ENCODE measurements at places on chromosomes 16 and 17.

- peak; percentile 42 for DNase-seq
Measured at GRCh38 chr17:78960928-78961327, 18.8 kb downstream of the LGALS3BP start.

DNA sequence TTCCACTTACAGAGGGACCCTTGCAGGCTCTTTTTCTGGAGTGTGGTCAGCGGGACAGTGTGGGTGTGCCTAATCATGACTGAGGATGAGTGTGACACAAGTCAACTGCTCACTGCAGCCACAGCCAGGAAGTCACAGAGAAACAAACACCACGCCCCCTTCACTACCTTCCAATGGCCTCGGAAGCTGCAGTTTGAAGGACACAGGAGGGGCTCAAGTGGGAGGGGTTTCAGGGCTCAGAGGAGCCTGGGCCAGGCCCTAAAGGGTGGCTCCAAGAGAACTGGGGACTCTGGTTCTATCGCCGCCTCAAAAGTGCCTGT is 116.2 kb upstream of the SDK2 start:
- no peak for DNase-seq

DNA sequence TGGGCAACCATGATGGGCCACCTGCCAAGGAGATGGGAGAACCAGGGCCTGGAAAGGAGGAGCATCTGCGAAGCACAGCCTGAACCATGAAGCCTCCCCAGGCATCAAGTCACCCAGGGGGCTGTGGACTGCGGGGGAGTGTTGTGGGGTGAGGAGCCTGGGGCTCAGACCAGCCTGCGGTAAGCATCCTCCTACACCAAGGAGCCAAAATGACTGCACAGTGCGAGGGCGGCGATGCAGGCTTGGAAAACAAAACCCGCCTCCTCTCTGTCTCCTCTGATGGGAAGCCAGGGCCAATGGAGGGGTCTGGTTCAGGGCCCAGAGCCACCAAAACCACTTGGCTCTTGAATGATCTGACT is 18.1 kb upstream of the MAF start:
- DNase-seq = no peak

GRCh38 chr17:10139577-10139976 is 58.8 kb downstream of the GAS7 start:
- no peak for DNase-seq

DNA sequence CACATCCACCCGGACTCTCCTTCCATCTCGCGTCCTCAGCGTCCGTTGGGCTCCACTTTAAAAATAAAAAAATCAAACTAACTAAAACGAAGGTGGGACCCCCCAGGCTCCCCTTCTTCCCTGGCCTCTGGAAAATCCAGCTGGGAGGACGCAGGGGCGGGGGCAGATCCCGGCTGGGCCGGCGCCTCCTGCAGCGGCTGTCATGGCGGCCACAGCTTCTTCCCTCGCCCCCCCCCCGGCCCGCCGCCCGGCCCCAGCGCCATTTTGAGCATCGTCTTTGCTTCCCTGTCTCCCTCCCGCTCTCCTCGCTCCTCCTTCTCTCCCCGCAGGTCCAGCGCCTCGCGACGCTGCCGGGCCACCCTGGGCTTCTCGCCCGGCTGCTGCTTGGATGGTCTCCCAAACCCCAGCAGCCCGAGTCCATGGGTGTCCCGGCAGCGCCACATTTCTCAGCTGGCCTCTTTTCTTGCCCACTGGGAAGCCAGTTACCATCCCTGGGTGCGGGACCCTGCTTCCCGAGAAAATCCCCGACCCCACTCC is 3.3 kb downstream of the HOXB2 start:
- DNase-seq = peak; percentile 72

DNA sequence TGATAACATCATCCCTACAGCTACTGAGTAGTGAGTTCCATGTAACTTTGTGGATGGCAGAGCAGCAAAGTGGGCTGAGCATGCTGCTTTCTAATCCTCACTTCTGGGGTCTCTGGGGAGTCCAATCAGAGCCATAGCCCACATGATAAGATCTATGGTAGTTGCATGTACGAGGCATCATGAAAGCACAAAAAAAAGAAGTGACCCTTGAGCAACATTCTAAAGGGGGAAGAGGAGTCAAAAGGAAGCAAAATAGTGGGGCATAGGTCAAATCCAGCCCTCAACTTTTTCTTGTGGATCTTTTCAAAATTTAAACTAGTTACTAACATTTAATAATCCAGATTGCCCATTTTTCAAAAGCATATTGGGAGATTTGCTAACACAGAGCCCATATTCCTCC is 208.5 kb upstream of the TOX3 start:
- no peak for DNase-seq

DNA sequence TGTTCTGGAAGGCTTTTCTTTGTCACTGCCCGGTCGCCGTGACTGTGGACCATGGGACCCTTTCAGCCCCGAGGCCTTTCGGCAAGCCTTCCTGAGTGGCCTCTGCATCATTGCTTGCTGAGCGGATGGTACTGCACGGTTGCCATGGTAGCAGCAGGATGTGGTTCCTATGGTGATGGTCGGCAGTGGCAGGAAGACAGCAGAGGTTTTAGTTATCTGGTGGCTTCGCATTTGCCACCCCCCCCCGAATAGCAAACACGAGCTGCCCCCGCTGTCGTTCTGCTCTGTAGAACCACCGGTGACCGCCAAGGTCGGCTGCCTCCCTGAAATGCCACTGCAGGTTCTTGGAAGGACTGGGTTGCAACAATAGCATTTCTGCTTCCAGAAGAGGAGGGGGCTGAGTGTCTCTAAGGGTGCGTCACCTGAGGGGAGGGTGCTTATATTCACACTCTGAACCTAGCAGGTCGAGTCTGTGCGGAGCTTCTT is 76.6 kb downstream of the CMIP start:
- DNase-seq = no peak

- DNase-seq = no peak
Measured at GRCh38 chr17:82640036-82640435, 8.2 kb downstream of the WDR45B start.

DNA sequence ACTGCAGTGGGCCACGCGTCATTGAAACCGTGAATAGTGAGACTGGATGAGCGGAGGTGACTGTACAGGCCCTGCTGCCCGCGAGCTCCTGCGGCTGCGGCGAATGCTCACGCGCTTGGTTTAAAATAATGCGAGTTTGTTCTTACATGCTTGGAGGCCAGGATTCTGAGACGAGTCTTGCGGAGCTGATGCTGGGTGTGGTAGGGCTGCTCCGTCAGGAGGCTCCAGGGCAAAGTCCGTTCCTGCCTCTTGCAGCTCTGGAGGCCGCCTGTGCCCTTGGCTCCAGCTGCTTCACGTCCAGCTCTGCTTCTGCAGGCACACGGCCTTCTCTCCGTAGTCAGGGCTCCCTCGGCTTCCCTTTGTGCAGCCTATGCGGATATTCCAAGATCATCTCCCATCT is 9.5 kb downstream of the ACSF3 start:
- no peak for DNase-seq

- DNase-seq = peak; percentile 1
Measured at GRCh38 chr17:34412965-34413441, 50.0 kb upstream of the CCL1 start.

DNA sequence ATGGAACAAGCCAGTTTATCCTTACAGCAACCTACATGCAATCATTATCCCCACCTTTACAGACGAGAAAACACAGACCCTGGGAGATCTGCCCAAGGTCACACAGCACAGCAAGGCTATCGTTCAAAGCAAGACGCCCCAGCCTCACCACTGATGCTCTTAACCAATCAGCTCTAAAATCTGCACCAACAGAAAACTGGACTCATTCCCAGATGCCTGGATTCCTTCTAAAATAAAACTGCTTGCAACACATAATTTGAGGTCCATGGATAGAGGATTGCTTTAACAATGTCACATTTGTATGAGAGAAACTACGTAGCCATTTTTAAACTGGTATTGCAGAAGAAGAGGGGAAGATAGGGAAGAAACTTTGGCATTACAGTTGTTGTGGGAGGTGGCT is 6.8 kb downstream of the COTL1 start:
- peak; percentile 53 for DNase-seq

GRCh38 chr17:57276621-57277020 is 20.3 kb downstream of the MSI2 start:
- no peak for DNase-seq

DNA sequence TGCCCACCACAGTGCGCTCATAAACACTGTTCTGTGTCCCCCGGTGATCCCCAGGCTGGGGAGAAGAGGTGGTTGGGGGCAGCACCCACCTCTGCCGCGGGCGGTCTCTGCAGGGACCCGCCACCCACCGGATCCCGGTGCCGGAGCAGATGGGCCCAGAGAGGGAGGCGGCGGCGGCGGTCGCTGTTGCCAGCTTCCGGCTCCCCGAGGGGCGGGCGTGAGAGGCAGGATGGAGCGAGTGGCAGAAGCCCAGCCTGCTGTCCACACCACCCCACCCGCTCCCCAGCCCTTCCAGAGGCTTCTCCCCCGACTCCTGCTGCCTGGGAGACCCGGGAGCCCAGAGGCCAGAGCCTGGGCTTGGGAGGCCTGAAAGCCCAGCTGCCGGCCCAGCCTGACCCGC is 142.6 kb upstream of the CIBAR2 start:
- no peak for DNase-seq

DNA sequence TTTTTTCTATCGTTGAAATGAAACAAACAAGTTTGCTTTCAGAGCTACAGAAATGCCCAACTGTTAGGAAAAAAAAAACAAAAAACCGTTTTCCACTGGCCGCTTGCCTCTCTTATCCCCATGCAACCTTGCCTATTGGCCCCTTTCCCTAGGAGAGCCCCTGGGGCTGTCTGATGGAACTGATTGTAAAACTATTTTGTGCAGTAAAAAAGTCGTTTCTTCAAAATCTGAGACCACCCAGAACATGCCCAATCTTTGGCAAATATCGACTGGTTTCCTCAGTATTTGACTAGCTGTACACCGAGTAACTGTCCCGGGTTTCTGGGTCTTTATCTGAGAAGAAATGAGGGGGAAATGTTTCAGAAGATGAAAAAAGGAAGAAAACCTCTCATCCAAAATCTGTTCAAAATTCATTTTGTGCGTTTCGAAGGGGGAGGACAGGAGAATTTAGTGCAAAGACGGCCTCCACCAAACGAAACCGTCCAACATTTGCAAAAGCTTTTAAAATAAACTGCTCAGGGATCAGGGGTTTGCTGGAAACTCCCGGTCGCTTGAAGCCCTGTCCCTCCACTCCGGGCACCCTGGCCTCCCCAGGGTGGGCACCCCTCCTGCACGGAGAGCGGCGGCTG is 1.1 kb upstream of the GNAO1 start:
- no peak for DNase-seq

DNA sequence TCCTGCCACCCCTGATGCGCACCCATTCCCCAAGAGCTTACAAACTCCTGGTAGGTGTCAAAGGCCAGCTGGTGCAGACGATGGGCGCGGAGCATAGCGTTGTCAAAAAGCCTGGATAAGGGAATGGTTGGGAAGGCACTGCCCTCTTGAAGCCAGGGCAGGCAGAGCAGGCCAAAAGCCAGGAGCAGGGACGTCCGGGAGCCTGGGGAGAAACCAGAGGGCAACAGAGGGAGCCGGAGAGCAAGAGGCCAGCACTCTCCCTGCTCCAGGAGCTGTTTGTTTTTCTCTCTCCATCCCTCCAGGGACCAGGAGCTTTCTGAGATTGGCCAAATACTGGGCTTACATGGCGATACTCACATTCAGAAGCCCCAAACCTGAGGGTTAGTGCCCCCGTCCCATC is 334 bp downstream of the GH1 start:
- DNase-seq = no peak

DNA sequence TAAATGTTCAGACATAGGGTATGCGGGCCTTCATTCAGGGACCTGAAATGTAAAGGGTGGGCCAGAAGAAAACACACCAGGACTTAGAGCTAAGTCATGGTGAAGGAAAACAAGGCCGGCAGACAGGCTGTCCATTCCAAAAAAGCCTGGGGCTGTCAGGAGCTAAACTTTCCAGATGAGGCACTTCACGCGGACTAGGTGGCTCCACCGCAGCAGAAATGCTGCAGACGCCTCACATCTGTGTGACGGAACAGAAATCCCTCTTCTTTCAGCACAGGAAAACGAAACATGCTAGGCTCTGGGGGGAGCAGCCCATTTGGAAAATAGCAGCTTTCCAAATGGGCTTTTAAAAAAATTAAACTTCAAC is 88.7 kb downstream of the HS3ST3A1 start:
- peak; percentile 27 for DNase-seq

DNA sequence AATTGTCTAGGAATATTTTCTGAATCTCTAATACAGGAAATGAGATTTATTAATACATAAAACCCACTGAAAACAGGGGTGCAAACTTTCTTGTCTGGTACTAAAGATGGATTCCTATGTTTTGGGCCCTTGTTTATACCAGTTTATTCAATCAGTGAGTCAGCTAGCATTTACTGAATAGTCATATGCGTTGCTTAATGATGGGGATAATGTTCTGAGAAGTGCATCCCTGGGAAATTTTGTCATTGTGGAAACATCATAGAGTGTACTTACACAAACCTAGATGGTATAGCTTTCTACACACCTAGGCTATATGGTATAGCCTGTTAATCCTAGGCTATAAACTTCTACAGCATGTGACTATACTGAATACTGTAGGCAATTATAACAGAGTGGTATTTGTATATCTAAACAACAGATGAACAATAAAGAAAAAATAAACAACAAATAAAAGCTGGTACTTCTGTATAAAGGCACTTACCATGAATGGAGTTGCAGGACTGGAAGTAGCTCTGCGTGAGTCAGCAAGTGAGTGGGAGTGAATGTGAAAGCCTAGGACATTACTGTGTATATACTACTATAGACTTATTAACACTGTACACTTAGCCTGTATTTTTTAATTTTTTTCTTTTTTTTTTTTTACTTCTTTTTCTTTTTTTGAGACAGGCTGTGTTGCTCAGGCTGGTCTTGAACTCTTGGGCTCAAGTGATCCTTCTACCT is 63.7 kb downstream of the SIAH1 start:
- peak; percentile 36 for DNase-seq

GRCh38 chr17:44363613-44364159 is at the start of gene FAM171A2:
Gene FAM171A2 (minus strand): TSS chr17:44363853. CDS start chr17:44363714, 139 bp downstream.
- peak; percentile 62 for DNase-seq

GRCh38 chr16:83959656-83960434 is 6.8 kb downstream of the OSGIN1 start:
- DNase-seq = no peak

DNA sequence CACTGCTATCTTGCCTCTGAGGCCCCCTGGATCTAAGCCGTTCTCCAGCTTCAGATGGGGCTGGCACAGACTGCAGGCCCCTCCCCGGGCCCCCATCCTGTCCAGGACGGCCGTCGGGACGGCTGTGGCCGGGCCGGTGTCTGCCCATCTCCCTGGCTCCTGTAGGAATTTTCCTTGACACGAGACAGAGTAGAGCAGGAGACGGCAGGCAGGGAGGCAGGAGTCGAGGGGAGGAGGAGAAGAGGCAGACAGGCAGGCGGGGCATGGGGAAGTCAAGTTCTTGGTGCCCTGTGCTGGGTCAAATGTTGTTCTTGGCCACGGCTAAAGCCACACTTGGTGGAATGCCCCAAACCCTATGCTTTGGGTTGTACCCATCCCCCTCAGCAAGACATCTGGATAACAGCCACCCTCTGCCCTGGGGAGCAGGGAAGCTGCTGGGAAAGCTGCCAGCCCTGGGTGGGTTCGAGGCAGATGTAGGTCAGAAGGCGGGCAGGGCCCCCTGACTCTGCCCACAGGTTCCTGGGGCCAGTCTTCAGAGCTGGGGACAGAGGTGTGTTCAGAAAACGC is 4.0 kb downstream of the C1QTNF1 start:
- peak; percentile 75 for DNase-seq

Measured in EH (cell line).